ENCODE measurements at places on chromosomes 11 and 22.

- peak; percentile 92 for DNase-seq
These were observed 1.2 kb downstream of the TSPO start for GRCh38 chr22:43152357-43153071.

GRCh38 chr22:44037519-44038375, 13.6 kb downstream of the PARVB start:
- DNase-seq: no peak

DNA sequence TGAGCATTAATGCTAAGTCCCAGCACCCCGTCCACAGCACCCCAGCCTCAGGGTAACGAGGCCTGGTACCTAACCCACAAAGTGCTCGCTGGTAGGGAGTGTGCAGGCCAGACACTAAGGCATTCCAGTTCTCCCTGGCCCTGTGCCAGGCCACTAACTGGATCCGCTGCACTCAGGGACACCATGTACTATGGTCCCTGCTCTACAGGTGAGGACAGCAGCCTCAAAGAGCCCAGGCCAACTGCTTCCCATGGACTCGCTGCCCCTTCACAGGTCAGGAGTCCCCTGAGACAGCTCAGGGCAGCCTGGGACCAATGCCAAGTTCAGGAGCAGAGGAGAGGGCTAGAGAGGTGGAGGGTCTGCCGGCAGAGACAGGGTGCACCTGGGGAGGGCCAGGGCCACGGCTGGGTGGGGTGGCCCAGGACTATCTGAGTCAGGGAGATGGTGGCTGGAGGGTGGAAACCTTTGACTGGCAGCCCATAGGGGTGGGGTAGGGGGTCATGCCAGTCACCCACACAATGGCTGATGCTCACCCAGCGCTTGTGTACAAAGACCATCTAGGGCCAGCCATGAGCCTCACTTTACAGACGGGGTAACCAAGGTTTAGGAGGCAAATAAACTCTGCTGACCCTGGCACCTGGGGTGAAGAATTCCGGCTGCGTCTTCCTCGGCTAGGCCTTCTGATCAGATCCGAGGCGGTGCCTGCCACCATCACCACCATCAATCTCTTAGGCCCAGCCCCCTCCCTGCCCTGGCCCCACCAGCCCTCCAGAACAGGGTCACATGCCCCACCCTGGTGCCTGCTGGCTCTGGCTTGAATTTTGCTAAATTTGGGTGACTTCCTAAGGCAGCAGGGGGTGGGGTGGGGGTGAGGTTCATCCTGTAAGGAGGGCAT, 5.6 kb downstream of the OSBPL5 start:
- peak; percentile 91 for DNase-seq

DNA sequence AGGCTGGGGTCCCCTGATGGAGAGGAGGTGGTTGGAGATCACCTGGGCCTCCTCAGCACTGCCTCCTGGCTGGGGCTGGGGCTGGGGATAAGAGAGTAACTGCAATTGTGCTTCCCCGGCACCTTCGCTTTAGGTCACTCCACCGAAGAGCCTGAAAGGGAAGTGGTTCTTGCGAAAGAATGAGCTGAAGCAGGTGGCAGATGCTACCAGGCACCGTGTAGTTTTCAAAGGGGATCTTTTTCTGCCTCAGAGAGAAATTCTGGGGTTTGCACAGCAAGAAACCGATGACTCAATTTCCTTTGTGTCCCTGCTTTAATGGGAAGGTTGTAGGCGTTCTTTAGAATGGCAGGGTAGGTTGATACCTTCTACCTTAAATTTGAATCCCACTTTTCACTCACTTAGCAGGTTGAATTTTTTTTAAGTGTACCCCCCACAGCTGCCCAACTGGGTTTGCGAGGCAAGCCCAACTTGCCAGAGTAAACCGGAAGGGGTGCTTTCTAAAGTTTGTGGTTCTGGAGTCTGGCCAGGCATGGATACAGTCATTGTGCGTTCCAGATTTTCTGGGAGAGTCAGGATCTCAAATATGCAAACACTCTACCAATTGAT, 5.3 kb downstream of the CD44 start:
- no peak for DNase-seq

GRCh38 chr11:70205766-70206165, 2.7 kb downstream of the FADD start:
- peak; percentile 39 for DNase-seq

GRCh38 chr22:24244144-24244787, 616 bp downstream of the GGT5 start:
- DNase-seq: peak; percentile 80

Data from right cardiac atrium (tissue), 5 donors.